ENCODE measurements at places on chromosomes 12 and 14.

DNA sequence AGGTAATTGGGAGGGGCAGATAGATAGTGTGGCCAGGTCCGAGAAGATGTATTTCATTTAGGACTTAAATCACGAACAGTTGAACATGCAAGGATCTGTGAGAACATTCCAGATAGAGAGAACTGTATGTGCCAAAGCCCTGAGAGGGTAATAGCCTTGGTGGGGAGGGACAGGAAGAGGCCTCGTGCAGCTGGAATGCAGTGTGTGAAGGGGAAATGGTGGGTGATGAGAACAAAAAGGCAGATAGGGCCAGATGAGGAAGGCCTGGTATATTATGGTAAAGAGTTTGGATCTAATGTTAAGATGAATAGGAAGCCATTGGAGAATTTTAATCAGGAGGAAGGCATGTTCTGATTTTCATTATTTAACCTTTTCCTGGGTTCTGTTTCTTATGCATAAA, 136.3 kb downstream of the TPH2 start:
- DNase-seq: no peak

GRCh38 chr14:74407801-74408154, 18.2 kb downstream of the SYNDIG1L start:
- DNase-seq: no peak

GRCh38 chr12:31214626-31215517, 111.1 kb downstream of the SINHCAF start:
- DNase-seq: no peak

DNA sequence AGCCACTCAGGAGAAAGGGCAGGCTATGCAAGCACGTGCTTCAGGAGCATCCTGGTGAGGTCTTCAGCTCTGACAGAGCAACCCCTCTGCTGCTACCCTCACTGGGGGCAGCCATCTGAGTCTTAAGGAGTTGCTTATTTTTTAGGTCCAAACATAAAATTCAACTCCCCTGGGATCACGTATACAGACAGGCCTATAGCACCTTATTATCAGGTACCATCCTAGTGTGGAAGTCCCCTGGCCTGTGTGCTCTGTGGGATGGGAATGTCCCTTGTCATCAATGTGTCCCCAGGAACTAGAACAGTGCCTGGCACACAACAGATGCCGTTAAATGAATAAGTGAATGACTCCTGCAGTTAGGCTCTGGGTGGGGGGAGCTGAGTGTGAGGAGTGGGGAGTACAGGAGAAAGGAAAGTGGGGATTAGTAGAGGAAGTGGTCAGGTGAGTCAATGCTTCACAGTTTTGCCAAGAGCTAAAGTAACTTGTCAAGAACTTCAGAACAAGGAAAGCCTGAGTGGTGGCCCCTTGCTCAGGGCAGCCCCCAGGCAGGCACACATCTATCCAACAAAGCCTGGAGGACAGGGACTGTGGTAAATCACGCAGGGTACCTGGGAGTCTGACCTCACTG, 33.5 kb downstream of the DAD1 start:
- DNase-seq: peak; percentile 82

DNA sequence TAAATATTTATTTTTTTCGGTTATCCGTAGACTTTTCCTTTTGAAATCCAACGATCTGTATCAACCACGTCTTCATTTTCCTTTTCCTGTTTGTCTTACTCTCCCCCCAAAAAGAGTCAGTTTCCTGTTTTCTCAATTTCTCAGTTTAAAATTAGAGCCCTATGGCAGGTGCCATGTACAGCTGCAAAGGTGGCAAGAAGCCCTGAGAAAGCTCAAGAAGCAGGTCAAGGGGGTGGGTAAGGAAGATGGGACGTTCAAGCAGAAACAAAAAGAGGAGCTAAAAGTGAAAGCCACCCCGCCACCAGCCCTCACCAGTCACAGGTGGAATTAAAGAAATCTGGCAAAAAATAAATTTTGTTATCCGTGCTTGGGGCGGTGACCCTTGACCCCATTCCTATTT, 26.7 kb downstream of the SLC35E3 start:
- no peak for DNase-seq

- no peak for DNase-seq
These were observed 209.4 kb upstream of the CRY1 start for GRCh38 chr12:107302649-107303341.

- DNase-seq: no peak
These were observed 764.3 kb downstream of the NOVA1 start for GRCh38 chr14:25833341-25834126.

DNA sequence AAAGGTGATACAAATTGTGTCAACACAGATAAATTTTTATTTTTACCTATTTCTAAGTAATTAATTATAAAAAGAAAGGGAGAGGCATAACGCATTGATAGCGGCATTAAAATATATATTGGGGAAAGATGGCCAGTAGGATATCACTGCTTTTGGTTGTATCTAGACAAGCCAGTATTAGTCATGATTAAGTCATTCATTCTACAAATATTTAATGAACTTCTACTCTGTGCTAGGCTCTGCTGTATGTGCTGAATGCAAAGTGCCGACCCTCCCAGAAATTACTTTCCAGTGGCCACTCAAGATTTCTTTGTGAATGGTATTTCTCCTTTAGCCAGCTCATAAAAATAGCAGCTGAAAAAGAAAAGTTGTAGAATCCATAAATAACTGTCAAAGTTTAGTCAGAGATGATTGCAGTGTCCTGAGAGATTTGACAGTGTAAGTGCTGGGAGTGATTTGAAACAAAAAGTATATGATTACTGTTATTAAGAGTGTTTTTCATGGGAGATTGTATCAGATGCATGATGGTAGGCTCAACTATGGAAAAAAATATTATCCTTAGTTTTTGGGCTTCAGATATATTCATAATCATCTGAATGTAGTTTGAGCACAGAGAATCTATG, 133.2 kb downstream of the MGAT4C start:
- no peak for DNase-seq

DNA sequence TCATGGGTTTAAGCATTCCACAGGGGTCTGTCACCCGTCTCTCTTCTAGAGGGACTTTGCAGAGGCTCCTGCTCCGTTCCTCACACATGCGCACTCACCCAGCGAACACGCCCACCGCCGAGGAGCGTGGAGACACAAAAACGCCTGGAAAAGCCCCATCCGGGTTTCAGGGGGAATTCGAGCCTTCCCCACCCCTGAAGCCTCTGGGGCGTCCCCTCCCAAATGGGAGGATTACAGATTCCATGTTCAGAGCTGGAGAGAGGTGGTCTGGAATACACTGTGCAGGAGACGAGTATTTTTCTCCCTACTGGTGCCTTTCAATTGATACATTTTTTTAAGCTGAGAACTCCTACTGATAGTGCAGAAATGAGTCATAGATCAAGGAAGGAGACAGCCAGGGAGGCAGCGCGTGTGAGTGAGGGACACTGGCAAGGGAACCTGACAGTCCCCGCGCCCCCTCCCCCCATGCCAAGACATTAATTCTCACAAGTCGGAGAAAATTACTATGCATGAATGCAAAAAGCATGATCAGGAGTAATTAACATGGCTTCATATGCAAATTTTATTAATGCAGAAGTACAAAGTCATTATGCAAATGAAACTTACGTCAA, 36.9 kb downstream of the BCL11B start:
- DNase-seq: peak; percentile 81

- DNase-seq: no peak
These were observed 1.1 kb downstream of the SERPINA1 start for GRCh38 chr14:94387051-94388026.

DNA sequence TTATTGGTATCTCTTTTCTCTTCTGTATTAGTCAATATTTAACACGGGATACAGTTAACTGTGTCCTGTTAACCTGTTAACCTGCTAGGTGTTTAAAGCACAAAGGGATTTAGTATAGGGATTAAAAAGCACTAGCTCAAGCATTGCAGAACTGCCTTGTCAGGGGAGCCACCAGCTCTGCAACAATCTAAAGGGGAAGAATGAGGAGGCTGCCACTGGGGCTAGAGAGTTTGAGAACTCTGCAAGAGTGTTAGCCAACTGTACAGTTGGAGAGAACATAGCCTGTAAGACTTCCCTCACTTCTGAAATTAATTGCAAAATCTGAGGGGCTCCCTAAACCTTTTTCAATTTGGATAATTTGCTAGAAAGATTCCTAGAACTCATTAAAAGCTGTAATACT, 6.5 kb upstream of the VRK1 start:
- DNase-seq: no peak

DNA sequence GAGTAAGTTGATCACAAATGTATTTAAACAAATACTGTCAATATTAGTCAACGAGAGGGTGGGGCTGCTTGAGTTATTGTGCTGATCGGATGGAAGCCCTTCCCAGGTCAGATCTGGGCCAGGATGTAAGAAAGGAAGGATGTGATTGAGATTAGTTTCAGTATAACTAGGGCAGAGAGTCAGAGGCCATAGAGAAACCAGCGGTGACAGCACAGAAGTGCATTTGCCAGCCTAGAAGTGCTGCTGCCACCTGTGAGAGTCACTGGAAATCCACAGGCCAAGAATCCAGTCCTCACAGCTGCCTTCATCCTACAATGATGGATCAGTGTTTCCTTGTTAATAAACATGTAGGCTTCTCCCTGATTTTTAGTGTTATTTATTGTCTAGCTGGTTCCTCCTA, 9.8 kb upstream of the FERMT2 start:
- no peak for DNase-seq

- peak; percentile 54 for DNase-seq
These were observed 138.9 kb downstream of the HMGA2 start for GRCh38 chr12:65962921-65963861.

DNA sequence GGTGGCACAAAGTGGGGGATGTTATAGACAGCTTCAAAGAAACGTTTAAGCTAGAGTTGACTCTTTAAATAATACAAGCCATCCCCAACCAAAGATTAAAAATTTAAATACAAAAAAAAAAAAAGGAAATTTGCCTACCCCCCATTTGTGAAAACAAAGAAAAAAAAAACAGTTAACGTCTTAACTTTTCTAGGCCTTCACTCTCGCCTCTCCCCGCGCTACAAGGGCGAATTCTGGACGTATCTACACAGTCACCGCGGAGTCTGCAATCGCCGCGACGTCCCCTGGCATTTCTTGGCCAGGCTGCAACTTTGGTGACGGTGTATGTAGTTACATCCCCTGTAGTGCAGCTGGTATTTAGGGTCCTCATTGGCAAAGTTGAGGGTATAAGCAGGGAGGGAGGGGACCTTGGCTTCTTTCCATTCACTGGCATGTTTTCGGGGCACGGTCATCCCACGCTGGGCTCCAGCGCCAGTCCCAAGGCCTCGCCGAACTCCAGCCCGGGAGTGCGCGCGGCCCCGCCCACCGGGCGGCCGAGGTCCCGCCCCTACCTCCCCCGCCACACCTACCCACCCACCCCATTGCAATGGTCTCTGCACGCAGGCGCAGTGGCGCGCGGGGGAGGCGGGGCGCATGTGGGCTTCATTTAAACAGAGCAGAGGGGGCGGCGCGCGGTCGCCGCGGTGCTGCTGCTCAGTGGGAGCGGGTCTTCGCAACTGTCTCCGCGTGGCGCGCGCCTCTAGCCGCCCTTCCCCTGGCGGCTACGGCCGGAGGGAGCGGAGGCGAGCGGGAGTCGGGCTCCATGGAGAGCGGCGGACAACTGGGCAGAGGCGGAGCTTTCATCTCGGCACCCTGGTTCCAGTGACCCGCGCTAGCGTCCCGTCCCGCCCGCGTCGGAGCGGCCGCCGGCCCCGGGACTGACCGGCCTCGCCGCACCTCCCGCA, at the start of gene NUDT4:
NUDT4 (plus strand) TSS at position 674 of the 944 bp plus-strand sequence. CDS start 398 bp downstream, outside the sequence.
- peak; percentile 98 for DNase-seq

- DNase-seq: no peak
These were observed 8.4 kb downstream of the CPM start for GRCh38 chr12:68924546-68924945.

- no peak for DNase-seq
These were observed 40.4 kb upstream of the LDHB start for GRCh38 chr12:21697904-21698630.

GRCh38 chr14:38233218-38233617, 22.7 kb downstream of the CLEC14A start:
- DNase-seq: no peak

DNA sequence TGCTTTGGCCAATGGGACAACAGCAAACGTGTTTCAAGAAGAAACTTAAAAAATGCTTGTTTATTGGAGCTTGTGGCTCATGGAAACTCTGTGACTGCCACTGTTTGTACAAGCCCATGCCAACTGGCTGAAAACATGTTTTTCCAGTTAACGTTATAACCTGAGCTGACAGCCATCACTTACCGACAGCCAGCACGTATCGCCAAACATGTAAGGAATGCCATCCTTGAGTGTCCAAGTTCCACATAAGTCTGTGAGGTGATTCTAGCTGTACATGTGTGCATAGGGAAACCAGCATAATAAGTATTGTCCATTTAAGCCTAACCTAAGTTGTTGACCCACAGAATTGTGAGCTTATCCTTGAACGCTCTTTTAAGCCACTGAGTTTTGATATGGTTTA, 596.9 kb downstream of the TRHDE start:
- DNase-seq: no peak

- DNase-seq: no peak
These were observed 9.1 kb downstream of the TEDC1 start for GRCh38 chr14:105500036-105500725.

DNA sequence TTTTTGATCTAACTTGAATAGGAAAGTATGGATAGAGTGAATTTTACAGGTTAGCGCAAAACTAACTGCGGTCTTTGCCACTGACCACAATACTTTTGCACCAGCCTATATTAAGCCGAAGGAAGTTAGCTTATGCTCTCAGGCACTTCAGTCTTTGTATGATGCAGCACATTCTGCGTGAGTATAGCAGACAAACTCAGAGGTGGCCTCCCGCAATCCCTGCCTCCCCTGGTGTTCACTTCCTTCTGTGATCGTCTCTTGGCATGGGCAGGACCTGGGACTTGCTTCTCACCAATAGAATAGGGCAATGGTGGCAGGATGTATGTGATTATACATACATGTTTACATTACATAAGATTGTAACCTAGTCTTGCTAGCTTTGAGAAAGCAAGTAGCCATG, 10.3 kb upstream of the SLC6A13 start:
- no peak for DNase-seq

DNA sequence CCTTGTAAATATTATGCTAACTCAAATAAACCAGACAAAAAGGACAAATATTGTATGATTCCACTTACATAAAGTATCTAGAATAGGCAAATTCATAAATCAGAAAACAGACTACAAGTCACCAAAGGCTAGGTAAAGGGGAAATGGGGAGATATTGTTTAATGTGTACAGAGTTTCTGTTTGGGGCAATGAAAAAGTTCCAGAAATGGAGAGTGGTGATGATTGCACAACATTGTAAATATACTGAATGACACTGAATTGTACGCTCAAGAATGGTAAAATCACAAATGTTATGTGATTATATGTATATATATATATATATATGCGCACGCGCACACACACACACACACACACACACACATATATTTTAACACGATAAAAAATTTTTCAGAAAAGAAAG, 182.5 kb downstream of the SLC2A13 start:
- DNase-seq: no peak
